Uterus (tissue), 4 donors: ENCODE measurements at places on chromosomes 16 and 17. TPM values are rescaled to one million over a fixed set of nuclear protein-coding genes. Genes with fewer than 3 reads are reported as not detected.

- no peak overlapping the region for H3K4me3 ChIP-seq
- H3K27ac ChIP-seq: no peak overlapping the region
- H3K27me3 ChIP-seq: no peaks in the 10 kb centered on the region
- H3K36me3 ChIP-seq: no peaks in the 10 kb centered on the region
Observed at GRCh38 chr16:12675046-12675445, 128.6 kb downstream of the CPPED1 start.

C17orf50 gene
- not detected for total RNA-seq

DNA sequence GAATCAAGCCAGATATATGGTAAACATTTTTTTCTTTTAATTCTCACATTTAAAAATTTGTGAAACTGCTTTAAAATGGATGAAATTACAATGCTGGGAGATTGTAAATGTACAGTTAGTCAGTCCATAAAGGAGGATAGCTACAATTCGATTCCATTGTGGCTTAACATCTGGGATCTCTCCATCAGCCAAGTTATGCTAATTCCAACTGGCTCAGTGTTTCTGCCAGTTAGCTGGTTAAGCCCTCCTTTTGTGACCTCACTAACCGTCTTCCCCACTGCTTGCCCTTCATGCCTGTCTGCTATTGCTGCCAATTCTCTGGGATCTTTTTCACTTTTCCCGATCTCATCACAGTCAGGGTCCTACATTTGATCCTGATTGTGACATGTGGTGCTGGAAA, 1347.6 kb downstream of the CDH11 start:
- no peaks in the 10 kb centered on the region for H3K4me1 ChIP-seq
- no peak overlapping the region for H3K4me3 ChIP-seq
- no peak overlapping the region for H3K27ac ChIP-seq
- no peaks in the 10 kb centered on the region for H3K36me3 ChIP-seq
- no peaks in the 10 kb centered on the region for H3K27me3 ChIP-seq

- no peaks in the 10 kb centered on the region for H3K36me3 ChIP-seq
- no peak overlapping the region for H3K4me3 ChIP-seq
- no peak for DNase-seq
- H3K27ac ChIP-seq: no peak overlapping the region
Observed at GRCh38 chr17:65496801-65497200, 64.6 kb downstream of the AXIN2 start.

- no peak overlapping the region for H3K4me3 ChIP-seq
- no peaks in the 10 kb centered on the region for H3K4me1 ChIP-seq
- no peak overlapping the region for H3K27ac ChIP-seq
- no peaks in the 10 kb centered on the region for H3K27me3 ChIP-seq
- no peaks in the 10 kb centered on the region for H3K36me3 ChIP-seq
Observed at GRCh38 chr16:85782451-85782850, 16.9 kb downstream of the EMC8 start.

GRCh38 chr17:33385133-33385532, 92.0 kb upstream of the ASIC2 start:
- no peak overlapping the region for H3K27ac ChIP-seq
- H3K27me3 ChIP-seq: no peaks in the 10 kb centered on the region
- H3K4me1 ChIP-seq: no peaks in the 10 kb centered on the region
- no peak overlapping the region for H3K4me3 ChIP-seq

GRCh38 chr16:85625053-85625452, 11.9 kb downstream of the GSE1 start:
- no peak for DNase-seq
- H3K4me1 ChIP-seq: peaks cover 10% of the 10 kb centered on the region
- no peak overlapping the region for H3K27ac ChIP-seq

DNA sequence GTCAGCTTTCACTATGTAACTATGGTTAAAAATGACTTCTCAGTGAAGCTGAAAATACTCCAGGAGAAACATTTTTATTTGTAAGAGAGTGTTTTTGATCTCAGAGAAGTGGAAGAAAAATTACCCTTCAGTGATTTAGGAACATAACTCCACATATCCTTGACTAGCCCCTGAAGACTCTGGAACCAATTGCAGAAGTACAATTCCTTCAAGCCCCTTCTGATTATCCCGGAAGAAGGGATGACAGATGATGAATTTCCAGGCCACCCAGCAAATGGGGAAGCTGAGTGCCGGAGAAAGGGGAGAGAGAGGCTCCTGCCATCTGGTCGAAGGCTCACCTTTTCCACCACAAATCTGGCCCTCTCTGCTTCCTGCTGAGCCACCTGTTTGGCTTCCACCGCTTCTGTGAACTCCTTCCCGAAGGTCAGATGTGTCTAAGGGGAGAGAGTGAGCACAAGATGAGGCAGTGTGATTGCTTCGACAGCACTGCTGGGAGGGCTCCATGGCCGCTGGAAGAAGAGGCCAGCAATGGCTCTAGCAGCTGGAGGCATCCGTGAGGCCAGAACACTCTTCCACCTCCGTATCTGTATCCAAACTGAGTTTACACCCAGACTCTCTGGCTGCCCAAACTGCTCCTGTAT, 8.1 kb downstream of the PHB1 start:
- no peaks in the 10 kb centered on the region for H3K36me3 ChIP-seq
- no peak for DNase-seq
- no peaks in the 10 kb centered on the region for H3K27me3 ChIP-seq
- no peaks in the 10 kb centered on the region for H3K4me1 ChIP-seq
- H3K4me3 ChIP-seq: no peak overlapping the region
